Stimulated activated CD8-positive, alpha-beta memory T cell treated with anti-CD3 and anti-CD28 coated beads, Interleukin-4, amount 100 ng/mL, for 1 hour (primary cell): ENCODE measurements at places on chromosomes 2 and 18.

DNA sequence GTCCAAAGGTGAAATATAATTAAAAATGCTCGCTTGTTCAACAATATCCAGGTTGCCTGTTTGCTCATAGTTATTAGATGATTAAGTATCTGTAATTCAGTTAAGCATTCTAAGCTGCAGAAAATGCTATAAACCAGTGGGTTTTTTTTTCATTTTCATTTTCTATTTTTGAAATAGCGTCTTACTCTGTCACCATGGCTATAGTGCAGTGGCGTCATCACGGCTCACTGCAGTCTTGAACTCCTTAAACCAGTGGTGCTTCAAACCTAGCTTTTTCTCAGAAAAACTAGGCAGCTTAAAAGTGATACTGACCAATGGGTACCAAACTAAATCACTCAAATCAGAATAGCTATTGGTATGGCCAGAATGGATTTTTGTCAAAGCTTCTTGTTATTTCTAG lies 925.2 kb downstream of the TSN start:
- DNase-seq: no peak

- no peak for DNase-seq
These were observed 230.8 kb downstream of the ANAPC1 start for GRCh38 chr2:111653103-111653624.

GRCh38 chr2:34176693-34177092 lies 577.6 kb upstream of the FAM98A start:
- no peak for DNase-seq

DNA sequence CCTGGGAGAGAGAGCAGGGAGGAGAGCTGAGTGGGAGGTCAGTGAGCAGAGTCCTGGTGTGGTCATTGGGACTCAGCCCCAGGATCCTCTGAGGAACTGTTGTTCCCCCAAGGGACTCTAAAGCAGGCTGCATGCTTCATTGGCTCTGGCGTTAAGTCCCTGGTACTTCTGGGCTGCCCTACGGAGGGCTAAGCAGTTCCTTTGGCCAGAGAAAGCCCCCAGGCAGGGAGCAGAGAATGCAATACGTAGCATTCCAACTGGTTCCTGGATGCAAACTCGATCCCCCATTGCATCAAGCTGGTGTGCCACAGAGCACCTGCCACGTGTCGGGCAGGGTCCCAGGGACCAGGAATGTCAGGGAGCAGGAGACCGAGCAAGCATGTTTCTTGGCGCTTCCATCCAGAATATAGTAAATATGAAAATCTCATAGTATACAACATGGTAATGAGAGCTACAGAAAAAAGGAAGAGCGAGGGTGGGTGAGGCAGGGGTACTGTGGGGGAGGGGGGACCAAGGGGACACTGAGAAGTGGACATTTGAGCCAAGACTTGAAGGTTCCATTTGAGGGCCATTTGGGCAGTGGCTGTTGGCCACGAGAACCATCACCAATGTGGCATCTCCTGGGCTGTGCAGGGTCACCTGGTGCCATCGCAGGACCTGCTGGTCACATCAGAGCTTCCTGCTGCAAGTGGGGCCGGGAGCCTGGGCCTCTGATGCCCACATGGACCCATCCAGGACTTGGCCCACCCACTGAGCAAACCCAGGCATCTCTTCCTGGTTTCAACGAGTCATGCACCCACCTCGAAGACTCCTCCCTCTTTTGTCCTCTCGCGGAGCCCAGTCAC lies 160.4 kb downstream of the ASB1 start:
- no peak for DNase-seq

- no peak for DNase-seq
These were observed 62.1 kb downstream of the HNMT start for GRCh38 chr2:138026111-138027020.

DNA sequence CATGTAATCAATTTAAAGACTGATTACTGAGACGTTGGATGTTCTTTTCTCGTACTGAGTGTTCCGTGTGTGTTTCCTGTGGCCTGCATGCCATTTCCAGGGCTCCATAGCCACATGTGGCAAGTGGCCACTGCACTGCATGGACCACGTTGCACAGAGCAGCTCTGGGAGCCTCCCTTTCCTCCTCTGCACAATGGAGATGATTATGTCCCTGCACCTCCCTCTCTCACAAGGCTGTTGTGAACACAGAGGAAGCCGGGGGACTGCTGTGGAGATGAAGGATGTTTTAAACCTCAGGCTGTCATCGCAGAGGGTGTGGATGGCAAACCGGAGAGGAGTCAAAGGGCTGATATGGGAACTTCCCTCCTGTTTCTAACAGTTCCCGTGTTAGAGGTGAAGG lies 87.7 kb downstream of the TGOLN2 start:
- DNase-seq: no peak

DNA sequence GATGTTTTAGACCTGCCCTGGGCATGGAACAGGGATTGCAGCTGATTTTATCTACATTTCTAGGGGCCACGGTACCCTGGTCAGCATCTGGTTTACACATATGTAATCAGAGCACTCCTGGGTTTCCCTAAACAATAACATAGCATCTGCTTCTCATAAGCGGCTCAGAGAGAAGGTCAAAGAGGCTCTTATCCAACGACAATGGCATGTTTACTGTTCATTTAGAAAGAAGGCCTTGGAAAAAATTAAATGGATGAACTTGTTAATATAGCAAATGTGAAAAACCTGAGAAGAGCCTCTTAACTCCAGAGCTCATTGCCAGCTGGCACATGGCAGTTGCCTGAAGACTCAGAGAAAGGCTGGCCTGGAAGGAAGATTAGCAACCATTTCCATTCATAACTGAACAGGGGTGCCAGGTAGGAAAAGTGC lies 202.8 kb upstream of the THUMPD2 start:
- no peak for DNase-seq

GRCh38 chr2:172460780-172461201 lies 33.4 kb downstream of the ITGA6 start:
- DNase-seq: no peak

DNA sequence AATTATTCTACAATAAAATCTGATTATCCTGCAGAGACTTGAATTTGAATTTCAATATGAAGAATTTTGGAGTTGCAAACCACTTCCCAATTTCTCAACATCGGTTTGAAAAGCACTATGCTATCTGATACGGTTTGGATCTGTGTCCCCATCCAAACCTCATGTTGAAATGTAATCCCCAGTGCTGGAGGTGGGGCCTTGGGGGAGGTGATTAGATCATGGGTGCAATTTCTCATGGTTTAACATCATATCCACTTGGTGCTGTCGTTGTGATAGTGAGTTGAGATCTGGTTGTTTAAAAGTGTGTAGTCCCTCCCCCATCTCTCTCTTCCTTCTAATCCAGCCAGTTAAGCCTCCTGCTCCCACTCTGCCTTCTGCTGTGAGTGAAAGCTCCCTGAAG lies 205.7 kb downstream of the NBAS start:
- DNase-seq: no peak
